ENCODE measurements at places on chromosomes 3 and 15. TPM values are rescaled to one million over a fixed set of nuclear protein-coding genes. Genes with fewer than 3 reads are reported as not detected.
A peak's percentile ranks its signal among the peaks of the same experiment; 100 is the strongest.

- peak overlapping the region; percentile 89 for H3K27ac ChIP-seq
- H3K4me3 ChIP-seq, result peak overlapping the region; percentile 77
- no peak for DNase-seq
These were observed 9.1 kb downstream of the CHD2 start for GRCh38 chr15:92909136-92909781.

DNA sequence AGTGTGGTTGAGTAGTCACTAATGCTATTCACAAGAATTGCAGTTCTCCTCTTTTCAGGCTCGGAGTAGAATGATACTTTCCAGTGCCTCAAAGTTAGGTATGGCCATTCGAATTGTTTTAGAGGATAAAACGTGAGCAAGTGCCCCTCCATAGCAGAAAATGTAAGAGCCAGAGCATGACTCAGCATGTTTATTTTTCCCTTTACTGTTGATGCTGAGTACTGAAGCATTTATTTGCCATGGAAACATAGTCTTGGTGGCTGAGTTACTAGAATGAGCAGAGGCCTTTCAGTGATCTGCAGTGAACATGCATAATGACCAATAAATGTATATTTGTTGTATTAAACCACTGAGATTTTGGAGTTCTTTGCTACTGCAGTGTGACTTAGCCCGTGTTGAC is 540.6 kb downstream of the NLGN1 start:
- H3K27me3 ChIP-seq, result no peaks in the 10 kb centered on the region
- H3K4me3 ChIP-seq, result no peak overlapping the region
- H3K27ac ChIP-seq, result peak overlapping the region; percentile 23
- peaks cover 15% of the 10 kb centered on the region for H3K4me1 ChIP-seq

The NR2E3 gene
- 0.38 TPM for total RNA-seq

The CCR9 gene
- total RNA-seq, result not detected

The UPK1B gene
- 49.2 TPM for total RNA-seq

DNA sequence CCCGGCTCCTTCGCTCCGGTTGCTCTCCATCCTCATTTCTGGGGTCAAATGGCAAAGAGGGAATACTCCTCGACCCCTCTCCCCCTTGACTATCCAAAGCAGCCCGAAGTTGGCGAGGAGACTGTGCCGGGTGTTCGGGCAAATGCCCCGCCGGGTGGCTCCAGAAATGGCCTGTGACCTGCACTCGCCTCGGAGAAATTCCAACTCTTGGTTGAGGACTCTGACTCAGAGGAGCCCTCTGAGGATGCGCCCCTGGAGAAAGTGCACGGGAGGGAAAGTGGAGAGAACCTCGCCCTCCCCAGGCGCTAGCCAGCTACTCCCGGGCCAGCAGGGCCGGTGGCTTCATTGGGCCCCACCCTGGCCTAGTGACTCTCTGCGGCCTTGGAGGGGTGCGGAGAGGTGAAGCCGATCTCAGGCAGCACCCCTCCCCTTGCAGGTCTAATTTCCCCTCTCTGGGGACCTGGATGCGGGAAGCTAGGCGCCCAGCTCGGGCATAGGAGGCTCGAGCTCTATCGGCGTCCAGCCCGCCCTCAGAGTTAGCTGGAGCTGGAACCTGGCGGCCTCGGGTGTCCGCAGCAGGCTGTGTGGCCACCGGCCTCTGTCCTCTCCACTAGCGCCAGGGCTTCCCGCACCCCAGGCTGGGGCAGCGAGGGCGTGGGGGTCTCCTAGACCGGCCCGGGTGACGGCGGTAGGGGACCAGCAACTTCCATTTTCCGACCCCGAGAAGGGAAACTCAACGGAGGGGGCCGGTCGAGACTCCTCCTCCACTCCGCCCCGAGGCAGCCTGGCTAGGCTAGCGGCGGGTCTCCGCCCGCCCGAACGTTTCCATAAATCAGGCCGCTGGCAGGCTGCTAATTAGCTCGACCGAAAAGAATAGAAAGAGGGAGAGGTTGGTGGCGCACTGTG is 29.4 kb downstream of the NR2F2 start:
- peaks cover 44% of the 10 kb centered on the region for H3K4me1 ChIP-seq
- H3K4me3 ChIP-seq, result peak overlapping the region; percentile 92
- peaks cover 3% of the 10 kb centered on the region for H3K36me3 ChIP-seq
- no peak for DNase-seq
- no peak overlapping the region for H3K27ac ChIP-seq

DNA sequence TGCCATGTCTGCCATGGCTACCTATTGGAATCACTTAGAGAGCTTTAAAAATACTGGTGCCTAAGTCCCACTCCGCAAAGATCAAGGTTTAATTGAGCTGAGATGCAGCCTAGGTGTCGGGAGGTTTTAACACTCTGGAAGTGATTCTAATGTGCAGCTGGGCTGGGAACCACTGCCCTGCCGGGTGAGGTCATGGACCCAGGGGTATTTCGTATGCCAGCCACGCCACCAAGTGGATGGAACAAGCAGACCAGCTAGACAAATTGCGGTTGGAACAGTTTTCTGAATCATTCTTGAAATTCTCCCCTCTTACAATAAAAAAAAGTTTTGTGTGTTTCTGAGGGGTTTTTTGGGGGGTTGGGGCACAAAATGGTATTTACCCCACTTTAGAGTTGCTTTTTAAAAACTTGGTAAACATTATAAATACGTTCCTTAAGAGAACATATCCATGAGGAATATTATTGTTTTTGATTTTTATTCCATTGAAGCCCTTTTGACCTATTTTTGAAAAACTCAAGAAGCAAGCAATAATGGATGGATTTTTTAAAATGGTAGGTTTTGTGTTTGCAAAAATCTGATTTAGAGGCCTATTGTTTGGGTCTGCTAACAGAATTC is 66.2 kb upstream of the CSTA start:
- no peaks in the 10 kb centered on the region for H3K4me1 ChIP-seq
- H3K27ac ChIP-seq, result no peak overlapping the region
- peaks cover 3% of the 10 kb centered on the region for H3K27me3 ChIP-seq
- no peaks in the 10 kb centered on the region for H3K36me3 ChIP-seq

DNA sequence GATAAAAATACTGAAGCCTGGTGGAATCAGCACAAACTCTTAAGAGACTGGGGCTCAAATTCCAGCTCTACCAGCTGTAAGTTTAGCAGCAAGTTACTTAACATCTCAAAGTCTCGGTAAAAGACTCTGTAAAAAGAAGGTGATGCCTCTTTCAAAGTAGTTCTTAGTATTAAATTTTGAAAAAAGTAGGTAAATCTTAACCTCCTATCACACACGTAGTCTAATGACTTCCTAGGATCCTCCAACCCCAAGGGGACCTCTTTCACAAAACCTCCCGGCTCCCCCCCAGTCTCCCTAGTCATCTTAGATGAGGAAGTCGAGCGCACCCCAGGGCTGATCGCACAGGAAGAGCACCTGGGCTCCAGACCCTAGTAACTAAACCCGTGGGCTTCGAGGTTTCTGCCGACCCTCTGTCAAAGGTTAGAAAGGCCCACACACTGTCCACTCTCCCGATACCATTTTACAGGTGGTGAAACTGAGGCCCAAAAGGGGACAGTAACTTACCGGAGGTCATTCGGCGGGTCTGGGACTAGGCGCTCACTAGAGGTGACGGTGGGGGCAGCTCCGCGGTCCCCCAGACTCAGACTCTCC is 427 bp downstream of the MBD4 start:
- H3K4me3 ChIP-seq, result peak overlapping the region; percentile 96
- peaks cover 50% of the 10 kb centered on the region for H3K4me1 ChIP-seq
- H3K27me3 ChIP-seq, result no peaks in the 10 kb centered on the region
- peak overlapping the region; percentile 96 for H3K27ac ChIP-seq
- peaks cover 6% of the 10 kb centered on the region for H3K36me3 ChIP-seq

DNA sequence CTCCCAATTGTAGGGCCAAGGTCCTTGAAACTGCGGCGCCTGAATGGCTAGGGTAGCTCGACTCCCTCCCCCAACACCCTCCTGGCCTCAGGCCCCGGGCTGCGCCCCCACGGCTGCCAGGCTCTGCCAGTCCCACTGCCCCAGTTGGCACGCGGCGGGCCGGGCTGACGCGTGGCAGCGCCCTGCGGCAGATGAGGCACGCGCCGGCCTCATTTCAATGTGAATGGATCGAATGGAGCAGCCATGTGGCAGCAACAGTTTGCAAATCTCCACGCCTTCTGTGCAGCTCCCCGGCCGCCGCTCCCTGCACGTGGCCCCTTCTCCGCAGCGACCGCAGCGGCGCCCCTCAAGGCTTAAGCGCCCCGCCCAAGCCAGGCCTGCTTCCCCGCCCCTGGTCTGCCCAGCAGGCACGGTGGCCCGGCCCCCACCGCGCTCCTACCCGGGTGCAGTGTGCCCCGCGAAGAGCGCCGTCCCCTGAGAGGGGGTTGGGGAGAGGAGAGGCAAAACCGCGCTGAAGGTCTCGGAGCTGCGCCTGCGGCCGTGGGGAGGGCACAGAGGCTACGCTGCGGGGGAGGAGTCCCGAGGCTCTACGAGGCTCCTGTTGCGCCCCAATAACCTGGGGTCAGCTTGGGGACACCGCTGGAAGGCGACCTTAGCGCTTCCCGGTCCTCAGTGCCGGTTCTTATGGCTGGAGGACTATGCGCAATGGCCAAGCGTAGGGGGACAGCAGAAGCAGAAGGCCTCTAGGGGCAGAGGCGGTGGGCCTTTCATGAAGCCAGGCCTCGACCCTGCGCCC is 3.1 kb upstream of the DLL4 start:
- no peak overlapping the region for H3K27ac ChIP-seq
- peak overlapping the region; percentile 75 for H3K4me3 ChIP-seq
- peak; percentile 73 for DNase-seq
- H3K36me3 ChIP-seq, result no peaks in the 10 kb centered on the region
- H3K4me1 ChIP-seq, result peaks cover 19% of the 10 kb centered on the region

The LRCH3 gene
- total RNA-seq, result 49.7 TPM

DNA sequence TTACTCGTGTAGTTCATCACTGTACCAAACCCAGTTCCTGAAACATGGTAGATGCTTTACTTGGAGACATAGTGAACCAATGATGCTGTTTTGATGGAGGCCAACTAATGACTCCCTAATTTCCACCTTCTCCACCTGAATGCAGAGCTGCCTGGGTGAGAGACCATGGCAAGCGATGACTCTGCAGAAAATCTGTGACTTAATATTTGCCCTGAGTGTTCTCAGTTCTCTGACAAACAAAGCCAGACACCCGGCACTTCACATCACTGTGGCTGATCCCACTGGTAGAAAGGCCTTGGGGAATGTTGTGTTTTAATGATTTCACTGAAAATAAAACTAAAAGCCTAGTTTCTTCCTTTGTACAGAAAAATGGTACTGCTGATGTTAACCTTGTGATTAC is 39.5 kb upstream of the UBE3A start:
- H3K27ac ChIP-seq, result peak overlapping the region; percentile 15
- no peaks in the 10 kb centered on the region for H3K27me3 ChIP-seq
- no peak overlapping the region for H3K4me3 ChIP-seq

GRCh38 chr3:132087356-132087755 is 52.5 kb upstream of the CPNE4 start:
- DNase-seq, result no peak
- H3K36me3 ChIP-seq, result no peaks in the 10 kb centered on the region
- no peak overlapping the region for H3K4me3 ChIP-seq
- H3K27ac ChIP-seq, result no peak overlapping the region
- H3K4me1 ChIP-seq, result no peaks in the 10 kb centered on the region

DNA sequence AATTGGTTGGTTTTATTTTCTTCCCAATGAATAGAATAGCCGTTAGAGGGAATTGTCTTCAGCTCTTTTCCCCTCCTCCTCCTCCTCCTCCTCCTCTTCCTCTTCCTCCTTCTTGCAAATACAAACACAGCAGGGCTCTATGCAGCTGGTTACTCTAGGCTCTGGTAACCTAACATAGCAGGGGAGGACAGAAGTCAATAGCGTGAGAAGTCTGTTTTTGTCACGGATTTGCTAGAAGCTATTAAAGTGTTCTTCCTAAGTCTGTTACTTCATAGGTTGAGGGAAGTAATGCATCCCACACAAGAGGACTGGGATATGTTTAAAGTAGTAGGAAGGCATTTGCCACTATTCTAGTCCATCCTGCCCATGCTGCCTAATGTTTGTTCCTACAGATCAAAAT is 374.7 kb upstream of the TPRG1 start:
- no peak for DNase-seq
- H3K4me3 ChIP-seq, result no peak overlapping the region
- no peak overlapping the region for H3K27ac ChIP-seq
- H3K36me3 ChIP-seq, result peaks cover 14% of the 10 kb centered on the region
- H3K4me1 ChIP-seq, result peaks cover 32% of the 10 kb centered on the region
- H3K27me3 ChIP-seq, result no peaks in the 10 kb centered on the region

- H3K27me3 ChIP-seq, result no peaks in the 10 kb centered on the region
- no peak overlapping the region for H3K27ac ChIP-seq
- H3K4me3 ChIP-seq, result no peak overlapping the region
- H3K4me1 ChIP-seq, result peaks cover 6% of the 10 kb centered on the region
These were observed 153.6 kb downstream of the TNIK start for GRCh38 chr3:171306631-171307030.

DNA sequence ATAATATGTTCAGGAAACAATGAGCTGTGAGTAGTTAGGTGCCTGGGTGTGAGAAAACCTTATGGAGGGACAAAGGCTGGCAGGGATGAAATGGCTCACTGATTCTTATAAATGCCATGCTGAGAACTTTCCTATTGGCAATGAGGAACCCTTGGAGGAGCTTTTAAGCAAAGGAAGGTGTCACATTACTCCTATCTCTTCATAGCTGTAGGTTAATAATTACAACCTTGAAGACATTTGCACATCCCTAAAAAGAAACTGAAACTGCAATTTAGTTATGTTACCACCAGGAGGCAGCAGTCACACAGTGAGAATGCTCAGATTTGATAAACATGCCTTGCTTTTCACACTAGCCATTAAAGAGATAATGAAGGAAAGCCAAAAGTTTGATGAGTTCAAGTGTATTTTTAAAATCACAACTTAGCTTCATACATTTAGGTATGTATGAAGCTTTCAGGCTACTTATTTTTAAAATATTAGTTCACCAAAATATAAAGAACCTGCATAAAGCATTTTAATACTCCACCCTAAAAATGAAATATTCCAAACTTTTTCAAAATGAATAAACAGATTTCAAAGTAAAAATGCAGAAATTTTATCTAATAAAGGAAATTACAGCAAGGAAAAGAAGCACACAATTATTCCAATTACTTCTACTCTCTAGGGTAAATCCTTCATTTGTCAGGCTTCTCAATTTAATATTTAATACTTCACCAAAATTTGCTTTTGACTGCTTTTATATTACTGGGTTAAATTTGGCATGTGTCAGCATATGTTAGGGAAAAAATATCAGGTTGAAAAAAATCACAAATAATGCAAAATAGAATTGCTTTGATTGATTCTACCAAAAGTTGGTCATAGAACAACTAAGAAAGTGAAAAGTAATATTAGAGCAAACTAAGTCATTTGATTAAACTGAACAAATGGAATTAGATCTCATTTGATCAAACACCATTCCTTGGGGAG is 136.9 kb upstream of the SLC2A2 start:
- peaks cover 26% of the 10 kb centered on the region for H3K36me3 ChIP-seq
- H3K4me1 ChIP-seq, result peaks cover 11% of the 10 kb centered on the region
- H3K27ac ChIP-seq, result no peak overlapping the region
- H3K4me3 ChIP-seq, result no peak overlapping the region

GRCh38 chr15:47384341-47384740 is 333.0 kb upstream of the SEMA6D start:
- H3K36me3 ChIP-seq, result no peaks in the 10 kb centered on the region
- no peak overlapping the region for H3K4me3 ChIP-seq
- H3K27ac ChIP-seq, result no peak overlapping the region

- H3K4me1 ChIP-seq, result peaks cover 23% of the 10 kb centered on the region
- peak overlapping the region; percentile 51 for H3K27ac ChIP-seq
- no peaks in the 10 kb centered on the region for H3K36me3 ChIP-seq
- peak overlapping the region; percentile 12 for H3K4me3 ChIP-seq
These were observed 66.8 kb upstream of the KBTBD8 start for GRCh38 chr3:66931291-66931690.

- H3K36me3 ChIP-seq, result no peaks in the 10 kb centered on the region
- no peak overlapping the region for H3K4me3 ChIP-seq
- H3K27ac ChIP-seq, result no peak overlapping the region
- no peaks in the 10 kb centered on the region for H3K4me1 ChIP-seq
These were observed 74.8 kb upstream of the SEC13 start for GRCh38 chr3:10395671-10396070.

The SPATA12 gene
- total RNA-seq, result not detected

Data from type B pancreatic cell (in vitro differentiated cells).